LHCN-M2 (cell line): ENCODE measurements at places on chromosomes 7 and 10.

DNA sequence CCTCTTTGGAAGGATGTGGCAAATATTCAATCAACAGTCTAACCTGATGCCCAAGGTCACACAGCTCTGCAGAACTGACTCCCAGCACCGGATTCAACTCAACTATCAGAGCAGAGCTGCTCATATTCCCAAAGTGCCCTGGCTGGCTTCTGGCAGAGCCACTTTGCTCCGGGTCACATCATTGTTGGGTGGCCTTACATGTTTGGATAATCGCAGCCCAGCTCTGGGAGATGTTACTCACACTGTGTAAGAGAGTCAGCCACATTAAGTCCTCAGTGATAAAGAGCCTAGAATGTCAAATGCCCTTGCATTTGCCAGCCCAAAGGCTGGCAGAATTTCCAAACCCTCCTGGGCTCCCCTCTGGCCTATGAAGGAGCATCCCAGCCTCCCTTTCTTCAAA lies 79.8 kb upstream of the PDE1C start:
- no peak for DNase-seq

GRCh38 chr10:78255796-78256638 lies 222.4 kb downstream of the RPS24 start:
- DNase-seq = peak; percentile 99

GRCh38 chr7:159046300-159046699 lies 98.4 kb downstream of the VIPR2 start:
- no peak for DNase-seq

DNA sequence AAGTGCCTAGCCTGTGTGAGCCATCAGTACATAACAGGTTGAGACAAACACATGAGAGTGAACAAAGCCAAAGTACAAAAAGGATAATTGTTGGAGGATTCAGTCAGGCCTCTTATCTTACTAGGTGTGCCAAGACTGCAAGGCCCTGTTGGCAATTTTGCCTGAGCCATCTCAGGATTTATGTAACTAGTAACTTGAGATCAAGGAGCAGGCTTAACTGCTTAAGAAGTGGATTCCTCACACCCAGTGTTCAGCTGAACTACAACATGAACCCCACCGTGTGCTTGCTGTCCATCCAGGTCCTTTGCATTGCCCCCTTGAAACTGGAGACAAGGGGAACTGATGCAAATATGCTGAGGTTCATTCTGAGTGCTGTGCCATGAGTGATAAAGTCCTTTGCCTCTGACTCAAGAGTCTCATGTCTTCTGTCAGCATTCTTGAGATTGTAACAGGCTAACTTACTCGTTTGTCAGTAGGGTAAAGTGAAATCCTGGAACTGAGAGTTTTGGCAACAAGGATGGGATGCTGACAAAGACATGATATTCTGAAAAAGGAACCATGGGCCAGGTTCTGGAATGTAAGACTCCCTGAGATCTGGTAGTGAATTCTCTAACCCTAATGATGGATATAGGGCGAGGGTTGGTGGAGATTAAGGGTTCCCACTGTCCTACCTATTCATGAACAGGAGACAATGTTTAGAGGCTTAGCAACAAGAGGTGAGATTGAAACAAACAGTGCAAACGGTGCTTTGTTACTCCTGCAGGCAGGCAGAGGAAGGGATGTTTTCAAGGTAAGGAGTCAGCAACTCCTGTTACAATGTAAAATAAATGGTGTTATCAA lies 44.1 kb upstream of the GATAD1 start:
- DNase-seq = peak; percentile 7

DNA sequence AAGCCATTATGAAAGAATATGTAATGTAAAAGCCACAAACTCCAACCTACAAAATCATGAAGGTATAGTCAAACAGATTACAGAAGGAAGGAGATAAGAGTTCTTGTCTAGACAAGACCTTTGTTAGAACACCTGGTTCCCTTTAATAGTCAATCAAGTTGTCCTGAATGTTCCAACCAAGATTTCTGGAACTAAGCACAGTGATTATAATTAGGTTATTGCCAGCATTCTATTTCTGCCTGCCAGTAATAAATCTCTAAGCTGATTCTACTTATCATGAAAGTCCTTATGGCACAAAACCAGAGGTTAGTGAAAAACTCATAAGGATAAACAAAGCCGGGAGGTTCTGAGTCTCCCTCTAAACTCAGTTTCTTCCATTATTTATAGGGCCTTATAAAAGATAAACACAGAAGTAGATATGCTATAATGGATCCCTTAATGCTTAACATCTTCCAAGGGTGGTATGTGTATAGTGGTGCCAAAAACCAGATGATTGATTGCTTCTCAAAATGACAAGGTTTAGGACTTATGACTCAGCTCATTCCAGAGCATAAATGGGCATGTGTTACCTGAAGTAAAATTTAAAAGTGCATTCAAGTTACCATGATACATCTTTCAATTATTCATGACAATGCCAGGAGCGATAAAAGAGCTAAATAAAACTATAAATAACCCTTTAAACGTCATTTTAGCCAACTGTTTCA lies 237.2 kb downstream of the CSTF2T start:
- no peak for DNase-seq

GRCh38 chr7:148664324-148664723 lies 34.4 kb upstream of the CUL1 start:
- DNase-seq = no peak

DNA sequence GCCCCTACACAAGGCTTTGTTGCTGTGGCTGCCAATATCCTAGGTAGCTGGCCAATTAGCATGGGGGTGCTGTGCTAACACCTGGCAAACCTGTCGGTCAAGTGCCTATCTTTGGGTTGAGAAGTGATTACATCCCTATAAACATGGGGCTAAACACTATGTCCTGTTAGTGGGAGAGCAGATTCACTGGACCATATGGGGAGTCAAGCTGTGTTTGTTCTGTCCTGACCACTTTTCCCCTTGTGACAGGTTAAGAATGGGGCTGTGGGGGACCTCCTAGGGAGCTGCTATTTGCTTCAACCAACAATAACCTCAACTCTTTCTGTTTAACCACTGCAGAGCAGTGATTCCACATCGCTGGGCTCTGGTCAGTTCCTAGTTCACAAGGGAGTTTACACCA lies 151.5 kb upstream of the AOAH start:
- DNase-seq = no peak

GRCh38 chr10:22679608-22680007 lies 34.8 kb downstream of the PIP4K2A start:
- no peak for DNase-seq

DNA sequence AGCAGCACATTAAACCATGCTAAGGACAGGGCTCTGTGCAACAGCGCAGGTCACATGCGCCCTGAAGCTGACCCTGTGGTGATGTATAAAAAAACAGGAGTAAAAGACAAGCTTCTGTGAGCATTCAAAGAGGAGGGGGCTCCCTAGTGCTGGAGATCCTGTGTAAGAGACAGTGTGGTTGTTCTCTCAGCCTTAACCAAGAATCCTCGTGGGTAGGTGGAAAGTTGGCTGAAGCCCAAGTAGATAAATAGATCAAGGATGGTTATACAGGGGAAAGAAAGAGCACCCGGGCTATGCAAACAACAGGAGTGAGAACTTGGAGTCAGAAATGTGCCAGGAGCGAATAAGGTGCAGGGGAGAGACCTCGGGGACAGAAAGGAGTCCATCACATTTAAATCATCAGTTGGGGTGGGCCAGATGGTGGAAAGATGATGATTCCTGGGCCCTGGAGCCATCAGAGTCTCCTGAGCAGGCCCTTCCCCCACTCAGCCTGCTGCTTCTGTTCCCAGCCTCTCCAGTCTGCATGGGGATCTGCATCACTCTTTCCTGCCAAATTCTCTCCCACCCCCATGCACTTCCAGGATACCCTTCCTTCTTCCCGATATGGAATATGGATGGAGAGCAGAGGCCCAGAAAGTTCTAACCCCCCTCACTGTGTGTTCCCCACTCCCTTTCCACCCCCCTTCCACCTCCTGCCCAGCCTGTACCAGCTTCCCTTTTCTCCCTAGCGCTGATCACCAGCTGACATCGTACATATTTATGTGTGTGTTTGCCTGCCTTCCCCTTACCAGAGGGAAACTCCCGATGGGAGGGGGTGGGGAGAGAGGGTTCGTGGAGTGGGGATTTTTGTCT lies 78.1 kb upstream of the PRR15 start:
- no peak for DNase-seq

DNA sequence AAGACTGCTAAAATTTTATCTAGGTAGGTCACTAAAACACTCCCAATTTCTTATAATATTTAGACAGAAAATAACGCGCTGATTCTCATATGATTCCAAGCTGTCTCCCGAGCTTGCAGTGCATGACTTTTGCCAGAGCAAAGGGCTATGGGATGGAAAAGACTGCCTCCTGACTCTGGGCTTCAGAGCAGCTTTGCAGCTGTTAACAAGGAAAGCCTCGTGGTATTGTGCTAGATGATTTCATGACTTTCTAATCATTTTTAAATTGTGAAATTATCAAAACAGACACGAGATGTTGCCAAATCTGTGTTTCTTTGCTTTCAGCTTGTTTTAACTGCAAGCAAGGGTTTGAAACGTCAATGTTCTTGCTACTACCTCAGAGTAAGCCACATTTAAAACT lies 238.3 kb downstream of the AGMO start:
- DNase-seq = peak; percentile 71

DNA sequence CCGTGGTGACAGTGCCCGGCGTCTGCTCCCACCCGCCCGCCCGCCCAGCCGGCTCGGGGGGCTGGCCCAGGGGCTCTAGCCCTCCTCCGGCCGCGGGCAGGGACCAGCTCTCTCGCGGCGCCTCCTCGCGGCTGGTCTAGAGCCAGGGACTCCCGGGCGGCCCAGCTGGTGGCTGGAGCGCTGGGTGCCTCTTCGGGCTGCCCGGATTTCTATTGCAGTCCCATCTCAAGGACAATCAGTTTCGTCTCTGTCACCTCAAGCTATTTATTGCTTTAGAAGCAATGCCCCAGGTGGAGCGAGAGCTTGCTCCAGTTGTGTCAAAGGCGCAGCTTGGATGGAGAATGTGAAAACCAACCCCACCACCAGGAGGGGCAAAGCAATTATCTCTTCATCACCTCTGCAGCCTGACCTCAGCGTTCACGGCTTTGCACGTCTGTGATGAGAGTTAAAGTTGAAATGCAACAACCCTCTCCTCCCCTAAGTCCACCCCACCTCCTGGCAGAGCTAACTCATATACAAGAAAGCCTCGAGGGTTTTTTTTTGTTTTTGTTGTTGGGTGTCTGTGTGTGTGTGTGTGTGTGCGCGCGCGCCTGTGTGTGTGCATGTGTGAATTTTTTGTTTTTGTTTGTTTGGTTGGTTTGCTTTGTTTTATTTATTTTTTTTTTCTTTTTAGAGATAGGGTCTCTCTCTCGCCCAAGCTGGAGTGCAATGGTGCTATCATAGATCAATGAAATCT lies at the start of gene ITGA8:
Gene ITGA8, minus strand, starts transcription at position 24 of the 736 bp plus-strand sequence. CDS start 151 bp downstream, outside the sequence.
- no peak for DNase-seq

GRCh38 chr7:101823096-101823495 lies 5.7 kb downstream of the CUX1 start:
- DNase-seq = no peak

GRCh38 chr10:77963901-77964300 lies 37.3 kb upstream of the DLG5 start:
- no peak for DNase-seq

DNA sequence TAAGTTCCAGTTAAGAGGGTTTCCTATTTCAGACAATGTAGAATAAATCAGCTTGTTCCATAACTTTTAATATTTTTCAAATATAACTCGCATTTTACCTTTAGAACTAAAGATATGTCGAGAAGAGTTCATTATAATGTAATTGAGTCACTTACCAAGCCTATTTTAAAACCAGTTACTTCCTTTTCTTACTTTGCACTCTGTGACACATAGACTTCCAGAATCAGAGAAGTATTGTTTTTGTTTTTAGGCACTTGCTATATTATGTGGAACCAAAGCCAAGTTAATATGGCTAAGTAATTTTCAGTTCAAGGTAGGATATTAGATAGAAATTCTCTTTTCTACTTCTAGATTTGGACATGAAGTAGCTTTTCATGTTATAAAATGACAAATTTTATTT lies 182.7 kb upstream of the PRPS1L1 start:
- DNase-seq = no peak

- no peak for DNase-seq
Observed at GRCh38 chr10:1860351-1860750, 123.0 kb upstream of the ADARB2 start.

- no peak for DNase-seq
Observed at GRCh38 chr7:16398146-16399017, 23.0 kb downstream of the CRPPA start.

GRCh38 chr10:93579089-93579488 lies 12.6 kb downstream of the FFAR4 start:
- no peak for DNase-seq

DNA sequence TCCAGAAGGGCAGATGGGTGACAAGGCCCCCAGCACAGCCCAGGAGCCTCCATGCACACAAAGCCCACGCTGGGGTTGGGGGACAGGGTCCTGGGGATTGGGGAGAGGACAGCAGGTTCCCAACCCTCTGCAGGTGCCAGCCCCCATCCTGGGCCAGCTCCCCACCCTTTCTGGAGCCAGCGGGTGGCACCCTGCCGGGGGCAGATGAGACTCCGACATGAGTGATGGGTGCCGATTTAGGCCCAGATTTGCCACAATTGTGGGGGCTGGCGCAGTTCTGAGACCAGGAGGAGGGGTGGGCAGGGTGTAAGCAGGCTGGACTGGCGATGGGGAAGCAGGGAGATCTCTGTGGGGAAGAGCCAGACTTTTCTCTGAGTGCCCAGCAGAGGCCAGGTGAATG lies 49.3 kb upstream of the SLF2 start:
- no peak for DNase-seq

DNA sequence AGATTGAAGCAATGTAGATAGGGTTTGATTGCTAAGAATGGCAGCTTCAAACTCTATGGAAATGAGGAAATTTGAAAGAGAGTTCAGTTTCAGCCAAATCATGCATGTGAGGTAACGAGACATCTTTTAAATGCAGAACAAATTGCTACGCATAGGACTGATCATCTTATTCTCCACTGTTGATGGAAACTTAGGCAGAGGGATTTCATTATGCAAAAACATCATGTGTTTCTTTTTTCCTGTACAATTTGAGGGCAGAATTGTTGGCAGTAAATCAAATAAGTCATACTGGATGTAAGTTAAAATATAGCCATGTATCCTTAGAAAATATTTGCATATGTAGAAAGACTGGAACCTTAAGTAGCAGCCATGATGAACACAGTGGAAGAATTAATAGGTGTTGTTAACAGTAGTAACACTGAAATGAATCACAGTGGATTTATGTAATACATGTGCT lies 327.4 kb downstream of the CDK14 start:
- DNase-seq = no peak

DNA sequence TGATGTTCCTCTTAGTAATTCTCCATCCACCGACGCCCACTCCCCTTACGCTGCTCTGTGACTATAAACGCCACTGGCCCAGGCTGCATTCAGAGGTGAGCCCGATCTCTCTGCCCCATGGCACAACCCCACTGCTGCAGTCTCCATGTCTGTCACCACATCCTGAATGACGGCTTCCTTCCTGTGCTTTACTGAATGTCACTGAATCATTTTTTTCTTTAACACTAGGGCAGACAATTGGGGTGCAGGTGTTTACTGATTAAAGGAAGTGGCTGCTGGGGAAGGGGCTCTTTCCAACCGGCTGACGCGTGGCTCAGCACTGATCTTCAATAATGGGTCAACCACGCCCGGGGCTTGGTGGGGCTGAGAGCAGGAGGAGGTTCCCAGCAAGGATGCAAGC lies 208.3 kb downstream of the USP6NL start:
- no peak for DNase-seq

GRCh38 chr10:14048930-14049613 lies 281.7 kb downstream of the FRMD4A start:
- no peak for DNase-seq

GRCh38 chr7:50153995-50154394 lies 60.9 kb upstream of the ZPBP start:
- DNase-seq = no peak
